CD4-positive, alpha-beta T cell treated with Interleukin-12 subunit alpha and Interleukin-12 subunit beta, for 1 hour (primary cell): ENCODE measurements at places on chromosomes 3 and 15.

DNA sequence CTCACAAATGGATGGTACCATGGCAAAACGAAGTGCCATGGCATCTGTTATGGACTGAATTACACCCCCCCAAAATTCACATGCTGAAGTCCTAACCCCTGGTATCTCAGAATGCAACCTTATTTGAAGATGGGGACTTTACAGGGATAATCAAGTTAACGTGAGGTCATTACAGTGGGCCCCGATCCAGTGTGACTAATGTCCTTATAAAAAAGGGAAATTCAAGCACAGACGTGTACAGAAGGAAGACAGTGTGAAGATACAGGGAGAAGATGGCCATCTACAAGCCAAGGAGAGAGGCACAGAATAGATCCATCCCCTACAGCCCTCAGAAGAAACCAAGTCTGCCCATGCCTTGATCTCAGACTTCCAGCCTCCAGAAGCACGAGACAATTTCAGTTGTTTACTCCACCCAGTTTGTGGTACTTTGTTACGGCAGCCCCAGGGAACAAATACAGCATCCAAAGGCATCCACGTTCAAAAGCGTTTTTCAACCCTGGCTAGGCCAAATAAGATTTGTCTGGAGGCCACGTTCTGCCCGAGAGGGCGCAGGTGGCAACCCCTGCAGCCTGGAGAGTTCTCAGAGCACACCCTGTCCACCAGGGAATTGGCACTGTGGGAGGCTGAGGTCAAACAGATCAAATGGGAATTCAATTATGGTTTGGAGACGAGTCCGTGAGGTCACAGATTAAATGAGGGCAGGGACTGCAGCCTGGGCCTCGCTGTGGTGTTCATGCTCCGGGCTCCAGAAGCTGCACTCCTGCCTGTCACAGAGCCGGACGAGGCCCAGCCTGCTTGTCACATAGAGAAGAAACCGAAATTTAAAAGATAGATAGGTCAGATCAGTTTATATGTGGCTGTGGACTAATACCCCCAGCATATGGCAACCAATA lies 494.8 kb downstream of the SHQ1 start:
- DNase-seq: no peak

DNA sequence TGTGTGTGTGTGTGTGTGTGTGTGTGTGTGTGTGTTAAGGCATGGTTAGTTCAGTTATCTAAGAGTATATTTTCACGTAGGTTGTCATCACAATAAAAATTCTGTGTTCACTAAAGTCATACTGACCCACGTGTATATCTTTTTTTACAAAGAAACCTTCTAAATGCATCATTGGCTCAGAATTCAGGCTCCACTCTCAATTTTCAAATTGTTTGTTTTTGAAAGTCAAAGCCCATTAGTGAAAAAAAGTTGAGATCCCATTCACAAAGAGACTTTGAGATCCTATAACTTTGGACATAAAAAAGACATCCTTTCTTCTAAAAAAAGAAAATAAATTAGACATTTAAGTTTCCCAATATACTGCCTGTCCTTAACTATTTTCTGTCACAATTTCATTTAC lies 59.3 kb downstream of the GBE1 start:
- no peak for DNase-seq

GRCh38 chr3:25527336-25527735 lies 99.3 kb downstream of the RARB start:
- DNase-seq: no peak

DNA sequence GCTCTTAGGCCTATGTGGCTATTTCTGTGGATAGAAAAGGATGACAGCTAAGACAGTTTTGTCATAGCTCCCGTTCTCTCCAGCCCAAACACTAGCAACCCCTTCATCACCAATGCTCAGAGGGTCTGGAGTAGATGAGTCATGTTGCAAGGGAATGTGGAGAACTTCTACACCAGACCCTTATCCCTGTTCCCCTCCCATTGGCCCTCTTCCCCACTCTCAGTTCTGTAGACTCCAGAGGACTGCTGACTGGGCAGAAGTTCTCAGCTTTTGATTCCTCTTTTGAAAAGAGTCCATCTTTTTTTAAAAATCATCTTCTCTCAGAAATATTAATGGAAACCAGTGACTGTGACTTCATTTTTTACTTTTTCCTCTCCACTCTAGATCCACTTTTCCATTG lies 2.4 kb upstream of the MYZAP start:
- DNase-seq: no peak

DNA sequence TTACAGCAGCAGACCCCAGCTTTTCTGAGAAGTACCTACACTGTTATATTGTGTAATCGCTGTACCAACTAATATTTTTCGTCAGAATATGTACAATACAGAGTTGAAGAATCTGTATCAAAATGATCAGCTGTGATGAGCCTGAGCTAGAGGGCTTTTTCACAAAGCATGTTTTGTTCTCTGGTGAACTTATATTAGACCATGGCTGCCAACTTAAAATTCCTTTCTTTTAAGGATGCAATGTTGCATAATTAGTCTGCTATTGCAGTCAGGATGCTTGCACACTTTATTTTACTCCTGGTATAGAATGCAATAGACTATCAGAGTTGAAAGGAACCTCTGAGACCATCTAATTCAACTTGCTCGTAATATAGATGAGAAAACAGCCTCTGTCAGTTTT lies 127.8 kb downstream of the RBMS3 start:
- DNase-seq: no peak

GRCh38 chr15:40928821-40929659 lies at the start of gene DLL4:
Gene DLL4 (plus strand): TSS chr15:40929340. CDS start chr15:40929669, 329 bp downstream.
- DNase-seq: no peak

- DNase-seq: no peak
These were observed 50.2 kb upstream of the LRRC58 start for GRCh38 chr3:120399372-120399771.

GRCh38 chr15:99721896-99722295 lies 11.3 kb downstream of the LYSMD4 start:
- no peak for DNase-seq

- DNase-seq: no peak
These were observed 170.5 kb downstream of the KCNAB1 start for GRCh38 chr3:156290924-156291271.

DNA sequence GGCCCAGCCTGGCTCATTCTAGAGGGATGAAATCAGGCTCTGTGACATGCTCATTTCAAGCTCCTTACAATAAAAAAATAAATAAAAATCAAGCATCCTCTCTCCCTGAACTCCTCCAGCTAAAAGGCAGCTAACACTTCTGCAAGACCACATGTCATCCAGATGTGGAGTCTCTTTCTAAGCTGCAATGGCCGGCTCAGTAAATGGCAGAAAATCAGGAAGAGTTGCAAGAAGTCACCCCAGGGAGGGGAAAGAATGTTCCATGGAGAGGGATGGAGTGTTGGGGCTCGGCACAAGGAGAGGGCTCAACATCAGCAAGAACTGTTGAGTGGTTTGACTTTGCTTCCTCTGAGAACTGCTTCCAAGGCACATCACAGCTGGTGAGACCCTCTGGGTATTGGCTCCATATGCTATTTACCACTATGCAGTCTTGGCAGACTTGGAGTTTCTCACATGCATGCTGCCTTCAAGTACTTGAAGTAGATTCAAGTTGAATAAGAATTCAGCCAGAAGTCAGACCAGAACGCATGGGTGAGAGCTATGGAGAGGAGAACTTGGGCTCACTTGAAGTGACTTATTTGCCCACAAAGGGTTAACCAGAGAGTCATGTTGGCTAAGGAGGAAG lies 689.0 kb downstream of the NTRK3 start:
- DNase-seq: no peak

DNA sequence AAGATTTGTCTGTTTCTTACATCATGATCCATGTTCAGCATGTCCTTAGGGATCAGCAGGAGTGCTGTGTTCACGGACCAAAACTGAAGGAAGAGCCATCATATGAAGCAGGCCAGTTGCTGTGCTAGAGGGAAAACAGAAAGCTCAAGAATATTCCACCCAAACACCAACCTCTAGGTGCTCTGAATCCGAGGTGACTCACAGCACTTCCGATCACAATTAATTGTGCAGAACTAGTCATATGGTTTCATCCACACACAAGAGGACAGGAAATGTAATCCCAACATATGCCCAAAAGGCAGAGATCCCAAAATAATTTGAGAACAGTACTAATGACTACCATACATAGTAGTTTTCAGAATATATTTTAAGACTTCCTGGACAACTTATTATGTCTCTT lies 257.9 kb upstream of the KCNH8 start:
- DNase-seq: no peak

- no peak for DNase-seq
These were observed 17.3 kb upstream of the GPR156 start for GRCh38 chr3:120302361-120302760.
